ENCODE measurements at places on chromosomes 12 and 14.
A peak's percentile ranks its signal among the peaks of the same experiment; 100 is the strongest.

- no peak for DNase-seq
Measured at GRCh38 chr12:89923091-89923490, 214.5 kb upstream of the ATP2B1 start.

GRCh38 chr12:32027684-32028365 is 68.6 kb downstream of the RESF1 start:
- no peak for DNase-seq

DNA sequence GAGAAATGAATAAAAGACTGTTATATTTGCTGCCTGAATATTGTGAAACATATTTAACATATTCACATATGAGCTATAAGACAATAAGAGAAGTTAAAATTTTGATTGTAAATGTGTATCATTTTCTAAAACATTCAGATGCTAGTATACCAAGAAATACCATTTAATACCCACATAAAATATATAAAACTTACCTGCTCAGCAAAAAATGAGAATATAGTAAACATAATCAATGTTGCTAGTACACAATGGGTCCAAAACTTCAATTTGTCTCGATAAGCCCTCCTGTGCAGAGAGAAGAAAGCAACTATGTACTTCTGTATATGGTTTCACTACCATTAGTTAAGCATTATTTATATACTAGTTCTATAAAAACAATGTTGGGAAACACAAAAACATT is 9.6 kb upstream of the SYCP3 start:
- no peak for DNase-seq

DNA sequence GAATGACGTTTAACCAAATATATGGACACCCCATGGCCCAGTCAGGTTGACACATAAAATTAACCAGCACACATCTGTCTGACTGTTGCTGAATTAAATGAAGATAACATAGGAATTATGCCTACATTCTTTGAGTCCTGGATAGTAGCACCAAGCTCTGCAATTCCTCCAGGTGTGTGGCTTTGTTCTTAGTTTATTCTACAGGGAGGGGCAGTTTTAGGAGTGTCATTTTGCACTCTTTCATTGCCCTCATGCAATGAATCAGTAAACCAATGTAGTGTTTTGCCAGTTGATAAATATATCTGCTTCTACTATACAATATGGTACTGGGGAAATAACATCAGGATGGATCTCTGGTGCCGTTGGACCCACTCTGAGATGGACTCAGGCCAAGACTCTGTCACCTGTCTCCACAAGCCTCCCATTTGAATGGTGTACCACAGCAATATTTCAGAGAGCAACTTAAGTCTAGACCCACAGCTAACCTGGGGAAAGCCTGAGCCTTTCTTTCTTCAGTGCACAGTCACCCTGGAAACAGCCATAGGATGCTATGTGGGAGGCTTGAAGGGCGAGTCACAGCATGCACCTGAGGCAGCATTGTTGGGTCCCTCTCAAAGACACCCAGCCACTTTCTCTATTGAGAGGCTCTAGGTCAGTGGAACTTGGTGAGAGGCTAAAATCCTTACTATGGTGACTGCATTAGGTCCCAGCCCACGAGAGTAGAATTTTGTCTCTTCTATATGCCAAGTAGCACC is 73.2 kb downstream of the ANO4 start:
- DNase-seq, result no peak

DNA sequence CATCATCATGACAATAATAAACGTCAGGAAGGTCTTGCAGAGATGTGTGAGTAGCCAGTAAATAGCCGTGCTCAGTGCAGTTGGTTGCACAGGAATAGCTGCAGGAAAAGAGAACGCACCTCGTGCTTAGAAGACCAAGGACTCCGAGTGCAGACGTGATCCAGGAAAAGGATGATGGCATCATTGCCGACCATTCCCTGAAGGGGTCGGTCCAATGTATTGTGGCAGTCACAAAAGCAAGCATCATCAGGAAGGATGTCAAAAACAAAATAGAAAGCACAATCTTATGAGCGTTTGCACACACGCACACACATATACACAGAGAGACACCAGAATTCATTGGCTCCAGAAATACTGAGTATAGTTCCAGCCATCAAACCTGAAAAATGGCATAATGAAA is 12.8 kb downstream of the DUSP6 start:
- no peak for DNase-seq

DNA sequence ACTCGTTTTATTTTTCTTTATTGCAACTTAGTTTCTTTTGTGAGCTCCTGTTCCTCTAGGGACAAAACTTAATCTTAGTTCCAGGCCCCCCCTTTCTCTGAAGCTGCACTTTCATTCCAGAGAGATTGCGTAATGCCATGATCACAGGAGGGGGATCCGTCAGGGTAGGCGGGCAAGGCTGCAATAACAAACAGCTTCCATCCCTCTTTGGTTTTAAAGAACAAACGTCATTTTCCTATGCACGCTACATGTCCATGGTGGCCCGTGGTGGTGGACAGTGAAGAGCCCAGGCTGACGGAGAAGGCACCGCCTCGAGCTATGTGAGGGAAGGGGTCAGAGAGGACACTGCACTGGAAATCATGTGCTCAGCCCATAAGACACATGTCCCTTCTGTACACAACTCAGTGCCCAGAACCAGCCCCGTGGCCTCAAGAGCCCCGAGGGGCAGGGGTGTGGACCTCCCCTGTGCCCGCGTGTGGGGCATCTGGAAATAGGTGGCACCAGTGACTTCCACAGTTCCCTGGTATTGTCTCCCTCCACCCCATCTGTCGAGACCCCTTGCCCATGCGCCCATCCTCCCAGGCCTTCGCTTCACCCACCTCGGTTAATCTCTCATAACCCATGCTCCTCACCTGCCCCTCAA is 161.4 kb downstream of the ADGRD1 start:
- no peak for DNase-seq

GRCh38 chr12:132310181-132311040 is 19.0 kb downstream of the GALNT9 start:
- no peak for DNase-seq

DNA sequence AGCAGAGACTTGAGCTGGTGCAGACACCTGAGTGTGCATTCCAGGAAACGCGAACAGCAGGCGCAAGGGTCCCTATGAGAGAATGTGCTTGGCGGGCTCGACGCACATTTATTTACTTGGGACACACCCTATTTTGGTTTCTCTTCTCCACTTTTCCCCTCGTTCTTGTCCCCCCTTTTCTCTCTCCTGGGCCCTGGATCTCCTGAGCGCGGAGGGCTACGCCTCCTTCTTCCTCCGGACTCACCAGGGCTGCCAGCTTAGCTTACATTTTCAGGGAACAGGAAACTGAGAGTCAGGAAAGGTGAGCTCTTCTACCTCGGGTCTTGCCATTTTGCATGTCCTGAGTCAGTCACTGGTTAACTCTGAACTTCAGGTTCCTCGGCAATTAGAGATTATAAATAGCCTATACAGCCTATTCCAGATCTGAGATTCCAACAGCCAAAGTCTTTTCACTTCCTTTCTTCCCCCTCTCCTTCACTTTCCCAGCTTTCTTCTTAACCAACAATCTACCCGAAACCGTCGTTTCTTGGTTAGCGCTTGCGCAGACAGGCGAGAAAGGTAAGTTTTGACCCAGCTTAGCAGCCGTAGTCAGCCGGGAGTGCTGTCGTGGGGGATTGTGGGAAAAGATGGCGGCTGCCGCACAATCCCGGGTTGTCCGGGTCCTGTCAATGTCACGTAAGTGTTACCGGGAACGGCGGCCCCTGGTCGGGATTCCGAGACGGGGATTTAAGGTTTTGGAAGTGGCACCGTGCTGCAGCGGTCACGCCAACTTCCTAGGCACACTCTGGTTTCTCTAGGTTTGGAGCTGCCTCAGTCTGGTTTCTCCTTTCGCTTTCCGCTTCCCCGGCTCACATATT is at the start of the genes AKAP3 and NDUFA9:
AKAP3 (minus strand) TSS at position 551 of the 857 bp plus-strand sequence. CDS start 10,855 bp downstream, outside the sequence.
NDUFA9 (plus strand) TSS at position 614 of the 857 bp plus-strand sequence; CDS start at position 627, 13 bp downstream.
- DNase-seq, result peak; percentile 86
